Fibroblast of skin of right biceps (primary cell): ENCODE measurements at places on chromosomes 11 and 22.
A peak's percentile ranks its signal among the peaks of the same experiment; 100 is the strongest.

DNA sequence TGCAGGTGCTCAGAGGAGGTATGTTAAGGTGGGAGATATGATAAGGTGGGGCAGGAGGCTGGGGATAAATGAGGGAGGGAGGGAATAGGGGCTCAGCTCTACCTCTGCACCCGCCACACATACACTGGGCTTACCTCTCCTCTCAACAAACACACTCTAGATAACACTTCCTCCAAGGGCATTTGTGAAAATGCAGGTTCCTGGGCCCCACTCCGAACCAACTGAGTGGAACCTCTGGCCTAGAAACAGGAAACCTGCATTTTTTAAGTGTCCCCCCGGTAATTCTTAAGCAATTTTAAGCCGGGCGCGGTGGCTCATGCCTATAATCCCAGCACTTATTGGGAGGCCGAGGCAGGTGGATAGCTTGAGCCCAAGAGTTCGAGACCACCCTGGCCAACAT is 46.5 kb upstream of the CD5 start:
- no peak for DNase-seq

DNA sequence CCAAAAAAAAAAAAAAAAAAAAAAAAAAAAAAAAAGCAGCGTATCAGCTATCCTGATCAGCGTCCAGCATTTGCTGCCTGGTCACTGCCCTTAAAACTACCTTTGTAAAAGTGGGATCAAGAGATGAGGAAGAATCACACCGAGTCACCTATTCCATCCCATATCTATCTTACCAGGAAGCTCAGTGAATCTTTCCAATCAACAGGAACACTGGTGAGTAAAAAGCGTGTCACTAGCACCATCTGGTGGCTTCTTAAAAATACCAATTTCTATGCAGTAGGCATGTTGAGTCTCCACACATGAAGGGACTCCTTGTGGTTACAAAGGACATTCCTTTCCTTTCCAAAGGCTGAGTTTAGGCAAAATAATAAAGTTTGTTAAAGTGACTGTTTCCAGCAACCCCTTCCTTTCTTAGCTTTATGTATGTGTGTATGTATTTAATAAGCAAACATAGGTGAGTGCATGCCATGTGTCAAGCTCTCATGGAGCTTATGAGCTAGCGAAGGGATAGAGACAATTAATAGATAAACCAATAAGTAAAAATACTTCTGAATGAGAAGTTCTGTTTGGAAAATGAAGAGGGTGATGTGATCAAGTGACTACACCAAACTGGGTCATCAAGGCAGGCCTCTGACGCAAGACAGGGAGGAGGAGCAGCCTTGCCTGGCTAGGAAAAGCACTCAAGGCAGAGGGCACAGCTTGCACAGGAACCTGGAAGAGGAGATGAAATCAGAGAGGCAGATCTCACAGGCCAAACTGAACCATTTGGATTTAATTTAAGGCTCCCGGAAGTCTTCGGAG is 13.9 kb upstream of the TP53AIP1 start:
- peak; percentile 75 for DNase-seq

GRCh38 chr11:103541186-103541795 is 432.1 kb downstream of the DYNC2H1 start:
- DNase-seq, result no peak

- DNase-seq, result no peak
These were observed 131.2 kb downstream of the OSBP2 start for GRCh38 chr22:30825711-30826505.

DNA sequence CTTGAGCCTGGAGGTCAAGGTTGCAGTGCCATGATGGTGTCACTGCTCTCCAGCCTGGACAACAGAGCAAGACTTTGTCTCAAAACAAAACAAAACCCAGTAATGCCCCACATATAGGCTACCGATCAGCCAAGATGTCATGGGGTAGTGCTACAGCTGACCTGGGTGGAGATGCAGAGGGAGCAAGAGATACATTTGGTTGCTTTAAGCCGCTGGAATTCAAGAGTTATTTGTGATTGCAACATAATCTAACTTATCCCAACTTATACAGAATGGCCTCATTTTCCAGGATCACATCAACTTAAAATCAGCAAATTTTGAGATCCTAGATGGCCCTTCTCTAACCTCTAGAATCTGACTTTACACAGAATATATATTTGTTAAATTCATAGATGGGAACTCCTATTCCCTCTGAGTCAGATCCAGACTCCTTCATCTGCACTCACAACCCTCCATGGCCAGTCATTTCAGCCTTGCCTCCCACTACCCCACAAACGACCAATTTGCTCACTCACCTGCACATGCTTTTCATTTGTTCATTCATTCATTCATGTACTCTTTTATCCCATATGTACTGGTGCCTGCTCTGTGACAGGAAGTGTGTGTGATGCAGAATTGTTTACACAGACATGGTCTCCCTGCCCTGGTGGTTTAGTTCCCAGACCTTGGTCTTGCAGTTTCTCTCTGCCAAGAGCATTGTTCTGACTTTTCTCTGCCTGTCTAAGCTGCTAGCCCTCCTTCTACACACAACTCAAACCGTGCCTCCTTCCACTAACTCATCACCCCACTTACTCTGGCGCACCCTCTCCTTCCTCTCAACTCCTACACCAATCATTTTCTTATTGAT is 24.1 kb upstream of the APLNR start:
- DNase-seq, result no peak

DNA sequence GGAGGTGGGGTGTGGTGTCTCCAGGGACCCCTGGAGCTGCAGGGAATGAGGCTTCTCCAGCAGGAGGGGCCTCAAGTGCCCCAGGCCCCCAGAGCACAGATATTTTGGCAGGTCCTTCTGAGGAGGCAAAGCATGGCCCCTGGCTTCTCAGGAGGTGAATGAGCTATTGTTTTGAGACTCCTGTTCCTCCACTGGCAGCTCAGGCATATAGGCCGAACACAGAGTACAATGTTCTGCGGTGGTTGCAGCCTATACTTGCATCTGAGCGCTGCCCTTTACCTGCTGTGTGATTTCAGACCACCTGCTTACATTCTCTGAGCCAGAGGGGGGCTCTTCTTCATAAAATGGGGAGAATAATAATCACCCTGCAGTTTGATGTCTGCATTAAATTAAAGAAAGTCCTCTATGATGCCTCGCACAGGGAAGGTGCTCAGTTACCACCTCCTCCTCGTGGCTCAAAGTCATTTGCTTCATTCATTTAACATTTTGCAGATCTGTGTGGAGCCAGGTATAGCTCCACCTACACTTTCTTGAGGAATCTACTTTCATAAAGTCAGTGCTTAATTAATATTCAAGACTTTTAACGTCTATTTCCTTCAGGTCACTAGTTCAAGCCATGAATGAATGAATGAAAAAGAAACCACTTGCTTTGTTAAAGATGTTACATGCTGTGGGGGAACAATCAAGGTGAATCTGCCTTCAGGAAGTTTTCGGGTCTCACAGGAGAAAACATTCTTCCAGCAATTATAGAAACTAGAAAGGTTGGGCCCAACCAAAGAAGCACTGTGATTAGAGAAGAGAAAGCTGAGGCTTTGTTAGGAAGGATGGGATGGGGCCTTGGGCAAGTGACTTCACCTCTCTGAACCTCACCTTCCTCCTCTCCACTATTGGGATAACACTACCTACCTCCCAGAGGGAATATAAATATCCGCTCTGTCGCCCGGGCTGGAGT is 68.4 kb downstream of the ADAMTS15 start:
- DNase-seq, result no peak
